ENCODE measurements at places on chromosomes 2 and 18.

DNA sequence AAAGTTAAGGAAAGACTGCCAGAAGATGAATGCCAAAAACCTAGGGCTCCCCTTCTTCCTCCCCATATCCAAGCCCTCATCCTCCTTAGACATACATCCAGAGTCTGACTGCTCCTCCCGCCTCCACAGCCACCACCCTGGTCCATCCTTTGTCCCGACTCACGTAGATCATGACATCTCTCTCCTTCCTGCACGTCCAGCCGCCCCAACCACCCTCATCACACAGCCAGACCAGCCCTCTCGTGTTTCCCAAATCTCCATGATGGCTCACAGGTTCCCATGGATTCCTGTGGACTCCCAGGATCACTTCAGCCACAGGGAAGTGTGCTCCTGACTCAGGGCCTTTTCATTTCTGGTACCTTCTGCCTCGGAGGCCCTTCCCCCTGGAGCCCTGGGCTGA is 47.8 kb upstream of the CAB39 start:
- DNase-seq, result no peak

DNA sequence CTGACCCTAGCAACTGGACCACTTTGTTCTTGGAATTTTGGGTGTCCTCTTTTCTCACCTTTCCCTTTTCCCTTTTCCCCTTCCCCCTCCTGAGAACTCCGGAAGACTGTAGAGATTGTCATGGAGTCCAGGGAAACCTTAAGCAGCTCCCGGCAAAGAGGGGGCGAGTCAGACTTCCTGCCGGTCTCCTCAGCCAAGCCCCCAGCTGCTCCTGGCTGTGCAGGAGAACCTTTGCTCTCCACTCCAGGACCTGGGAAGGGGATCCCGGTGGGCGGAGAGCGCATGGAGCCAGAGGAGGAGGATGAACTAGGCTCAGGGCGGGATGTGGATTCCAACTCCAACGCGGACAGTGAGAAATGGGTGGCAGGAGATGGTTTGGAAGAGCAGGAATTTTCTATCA is 20.5 kb downstream of the SETBP1 start:
- DNase-seq, result no peak

GRCh38 chr18:62324181-62324828 is 805 bp upstream of the TNFRSF11A start:
- DNase-seq, result no peak

DNA sequence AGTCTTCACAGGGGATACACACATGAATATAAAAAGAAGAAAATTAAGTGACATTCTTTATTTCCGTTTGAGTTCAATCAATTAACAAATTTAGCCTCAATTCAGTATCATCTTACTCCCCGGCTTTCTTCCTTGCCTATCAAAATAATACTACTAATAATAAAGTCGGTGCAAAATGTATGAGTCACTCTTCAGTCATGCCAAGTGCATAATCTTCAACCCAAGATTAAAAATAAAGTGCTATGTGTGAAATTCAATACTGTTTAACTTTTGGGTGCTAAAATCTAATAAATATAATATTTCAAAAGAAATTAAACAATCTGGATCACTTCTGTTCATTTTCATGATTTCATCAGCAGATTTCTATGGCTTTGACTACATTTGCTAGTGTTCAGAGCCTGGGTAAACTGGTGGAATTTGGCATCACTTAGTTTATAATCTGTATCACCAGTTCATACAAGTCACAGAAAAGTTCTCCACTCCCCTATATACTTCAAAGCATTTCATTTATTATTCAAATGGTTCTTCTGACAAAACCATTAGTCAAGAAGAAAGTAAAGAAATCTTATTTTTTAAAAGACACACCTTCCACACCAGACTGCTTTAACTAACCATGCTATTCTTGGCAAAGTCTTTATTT is 183.6 kb downstream of the THADA start:
- no peak for DNase-seq

GRCh38 chr2:10289352-10289751 is 13.4 kb upstream of the HPCAL1 start:
- DNase-seq, result no peak

GRCh38 chr2:59277671-59278070 is 1036.5 kb upstream of the FANCL start:
- DNase-seq, result no peak

- no peak for DNase-seq
Observed at GRCh38 chr2:120560330-120560729, 175.3 kb upstream of the GLI2 start.

DNA sequence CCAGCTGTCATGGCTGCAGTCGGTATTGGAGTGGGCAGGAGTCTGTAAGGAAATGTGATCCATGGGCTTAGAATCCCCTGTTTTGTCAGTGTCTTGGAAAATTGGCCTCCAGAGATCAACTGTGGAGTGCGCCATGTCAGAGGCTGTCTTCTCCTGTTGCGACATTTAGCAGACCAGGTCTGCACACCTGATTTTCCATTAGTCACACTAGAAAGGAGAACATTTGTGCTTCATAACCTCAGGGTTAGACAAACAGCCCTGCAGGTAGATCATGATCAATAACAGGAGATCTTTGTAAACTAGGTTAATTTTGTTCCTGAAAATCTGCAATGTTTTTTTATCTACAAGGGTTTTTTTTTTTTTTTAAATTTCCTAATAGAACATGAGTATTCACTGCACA is 28.0 kb downstream of the LDLRAD4 start:
- no peak for DNase-seq

DNA sequence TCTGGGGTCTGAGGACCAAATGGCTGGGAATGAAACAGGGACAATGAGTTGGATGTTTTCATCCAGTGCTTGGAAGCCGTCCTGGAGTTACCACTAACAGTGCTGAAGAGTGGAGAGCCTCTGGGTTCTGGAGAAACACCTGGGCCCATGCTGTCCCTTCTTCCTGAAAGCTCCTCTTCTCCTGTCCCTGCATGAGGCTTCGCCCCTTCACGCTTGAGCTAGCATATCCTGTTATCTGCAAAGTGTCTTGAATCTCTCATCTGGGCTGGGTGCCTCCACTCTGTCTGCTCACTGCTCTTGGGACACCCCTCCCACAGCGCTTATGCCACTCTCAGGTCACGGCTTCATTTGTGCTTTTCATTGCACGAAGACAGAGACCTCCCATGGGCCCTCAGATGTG is 154.5 kb downstream of the MYCN start:
- DNase-seq, result no peak

GRCh38 chr2:171852366-171852888 is 41.6 kb downstream of the SLC25A12 start:
- no peak for DNase-seq

GRCh38 chr2:149037851-149038250 is 648 bp upstream of the LYPD6B start:
- DNase-seq, result no peak

DNA sequence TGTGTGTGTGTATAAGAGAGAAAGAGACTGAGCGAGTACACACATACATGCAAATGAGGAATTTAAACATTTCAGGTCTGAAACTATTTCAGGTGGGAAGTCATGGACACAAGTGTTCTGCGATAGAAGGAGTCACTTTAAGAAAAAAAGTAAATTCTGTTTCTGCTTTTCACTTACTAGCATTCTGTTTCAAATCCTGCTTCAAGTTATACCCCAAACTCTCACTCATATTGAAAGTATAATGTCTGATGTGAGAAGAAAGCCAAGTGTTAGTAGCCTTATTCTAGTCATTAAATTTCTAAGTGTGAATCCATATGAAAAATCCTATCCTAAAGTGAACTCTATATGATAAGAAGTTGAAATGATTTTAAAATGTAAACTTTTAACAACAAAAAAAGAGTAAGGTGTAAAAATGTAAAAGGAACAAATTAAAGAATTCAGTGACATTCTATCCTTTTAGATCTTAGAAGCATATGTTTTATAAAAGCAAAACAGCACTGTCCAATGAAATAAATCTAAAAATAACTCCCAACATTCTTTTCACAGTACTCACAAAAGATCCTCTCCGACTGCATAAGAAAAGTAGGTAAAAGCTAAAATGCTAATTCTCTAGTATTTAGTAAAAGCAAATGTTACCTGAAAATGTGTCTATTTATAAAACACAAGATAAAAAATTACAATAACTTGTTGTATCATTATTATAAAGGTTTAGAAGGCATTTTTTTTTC is 570.6 kb downstream of the ZEB2 start:
- DNase-seq, result no peak

GRCh38 chr18:50757358-50757757 is 62.5 kb downstream of the MRO start:
- no peak for DNase-seq

DNA sequence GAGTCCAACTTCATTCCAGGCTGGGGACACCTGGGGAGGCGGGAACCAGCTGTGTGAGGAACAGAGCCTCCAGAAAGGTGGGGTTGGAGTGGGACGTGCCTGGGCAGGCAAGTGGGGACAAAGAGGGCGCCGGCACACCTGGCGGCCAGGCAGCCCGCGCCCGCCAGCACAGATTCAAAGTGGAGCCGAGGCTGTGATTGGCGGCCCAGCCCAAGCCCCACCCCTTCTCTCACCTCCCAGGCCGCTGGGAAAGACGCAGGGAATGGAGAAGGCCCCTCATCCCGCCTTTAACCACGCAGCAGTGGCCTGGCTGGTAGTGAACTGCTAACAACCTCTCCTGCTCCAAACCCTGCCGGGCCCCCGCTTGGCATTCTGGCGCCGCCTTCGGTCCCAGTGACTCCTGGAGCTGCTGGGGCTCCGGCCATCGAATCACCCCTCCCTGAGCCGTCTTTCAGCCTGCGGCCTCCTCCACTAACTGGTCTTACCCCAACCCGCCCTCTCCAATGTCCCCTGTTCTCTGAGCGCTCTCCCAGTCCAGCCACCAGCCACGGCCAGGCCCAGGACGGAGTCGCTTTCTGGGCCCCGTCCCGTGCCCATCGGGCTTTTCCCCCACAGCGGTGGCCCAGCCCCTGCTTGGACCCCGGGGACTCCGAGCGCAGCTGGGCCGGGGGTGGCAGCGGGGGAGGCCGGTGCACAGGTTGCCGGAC is 27.9 kb upstream of the PTMA start:
- DNase-seq, result no peak

GRCh38 chr2:238106339-238106697 is 6.2 kb downstream of the ESPNL start:
- no peak for DNase-seq

DNA sequence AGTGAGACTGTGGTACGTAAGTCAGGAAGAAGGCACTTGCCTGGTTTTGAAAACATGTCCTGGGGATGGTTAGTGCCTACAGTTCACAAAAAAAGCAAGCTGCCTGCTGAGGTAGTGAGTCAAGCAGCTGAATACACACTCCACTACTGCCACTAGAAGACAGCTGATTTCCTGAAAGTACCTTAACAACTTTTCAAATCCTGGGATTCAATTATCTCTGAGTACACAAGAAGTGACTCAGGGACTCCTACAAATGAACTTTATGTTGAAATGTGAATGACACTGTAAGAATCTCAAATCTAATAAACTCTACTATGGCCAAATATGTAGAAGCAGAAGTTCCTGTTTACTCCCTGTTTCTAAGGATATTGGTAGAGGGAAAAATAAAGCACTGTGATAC is 58.0 kb upstream of the ARL5A start:
- DNase-seq, result no peak

DNA sequence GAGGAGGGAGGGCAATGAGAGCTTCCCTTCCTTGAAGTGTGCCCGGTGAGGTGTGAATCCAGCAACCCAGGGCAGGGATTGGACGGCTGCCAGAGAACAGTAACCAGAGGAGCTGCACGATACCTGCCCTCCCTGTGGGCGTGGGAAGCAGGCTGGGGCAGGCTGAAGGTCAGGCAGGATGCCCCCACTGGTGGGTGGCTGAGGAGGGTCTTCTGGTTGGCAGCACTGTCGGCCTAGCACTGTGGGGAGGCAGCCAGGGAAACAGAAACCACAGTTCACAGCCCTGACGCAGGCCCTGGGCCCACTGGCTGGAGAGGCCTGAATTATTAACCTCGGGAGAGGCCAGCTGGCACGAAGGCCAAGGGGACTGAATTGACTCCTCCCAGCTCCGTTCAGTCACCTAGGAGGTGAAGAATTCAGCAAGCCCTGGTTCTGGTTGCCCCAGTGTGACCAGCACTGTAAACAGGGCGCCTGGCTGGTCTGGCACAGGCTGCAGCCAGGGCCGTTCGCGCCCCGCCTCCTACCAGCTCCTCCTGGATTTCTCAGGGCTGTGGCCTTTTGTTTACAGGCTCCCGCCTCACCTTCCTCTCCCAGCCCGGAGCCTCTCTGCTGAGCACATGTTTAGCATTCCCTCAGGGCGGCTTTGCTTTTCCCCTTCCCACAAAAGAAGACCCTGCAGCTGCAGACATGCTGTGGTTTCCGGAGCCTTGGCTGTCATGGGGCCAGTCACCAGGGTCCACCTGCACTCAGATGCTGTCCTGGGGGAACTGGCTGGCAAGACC is 97.8 kb downstream of the B3GNT2 start:
- DNase-seq, result no peak

- DNase-seq, result no peak
Observed at GRCh38 chr18:23244401-23244800, 109.1 kb downstream of the CABLES1 start.

DNA sequence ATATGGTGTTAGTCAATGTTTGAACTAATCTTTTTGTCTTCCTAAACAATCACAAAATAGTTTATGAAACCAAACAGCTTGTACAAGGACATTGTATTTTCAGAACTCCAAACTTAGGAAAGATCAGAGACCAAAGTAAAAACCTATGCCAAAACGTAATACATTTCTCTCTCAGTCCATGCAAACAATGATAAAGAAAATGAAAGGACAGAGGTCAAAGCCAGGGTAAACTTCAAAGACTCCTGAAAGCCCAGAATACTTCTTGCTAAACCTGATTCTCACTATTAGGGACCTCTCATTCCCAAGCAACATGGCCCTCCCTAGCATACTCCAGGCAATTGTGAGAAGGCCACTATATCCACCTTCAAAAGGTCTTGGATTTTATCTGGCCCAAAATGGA is 105.1 kb upstream of the GALNT5 start:
- DNase-seq, result no peak

- DNase-seq, result no peak
Observed at GRCh38 chr2:196944570-196944969, 18.1 kb upstream of the PGAP1 start.

GRCh38 chr2:159402790-159403189 is 116.3 kb upstream of the WDSUB1 start:
- no peak for DNase-seq

DNA sequence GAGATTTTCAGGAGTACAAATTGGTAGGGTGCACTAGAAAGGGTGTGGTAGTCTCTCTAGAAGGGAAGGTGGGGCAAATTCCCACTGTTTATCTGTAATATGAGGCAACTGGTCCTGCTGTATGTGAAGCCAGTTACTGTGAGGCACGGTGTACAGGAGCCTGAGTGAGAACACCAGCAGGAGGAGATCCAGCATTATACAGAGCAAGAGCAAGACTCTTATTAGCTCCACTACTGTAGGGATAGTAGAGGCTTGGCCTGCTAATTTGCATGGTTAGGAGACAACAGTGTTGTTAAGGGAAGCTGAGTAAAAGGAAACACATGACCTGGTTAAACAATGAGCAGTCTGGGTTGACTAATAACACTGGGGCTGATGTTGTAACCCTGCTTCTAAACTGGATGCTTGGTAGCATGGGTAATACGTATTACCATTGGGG is 76.3 kb upstream of the WDSUB1 start:
- no peak for DNase-seq

GRCh38 chr2:191049728-191050639 is 36.0 kb upstream of the STAT1 start:
- no peak for DNase-seq

GRCh38 chr2:160635488-160635887 is 141.9 kb upstream of the RBMS1 start:
- DNase-seq, result no peak

Data from activated CD4-positive, CD25-positive, alpha-beta regulatory T cell (primary cell).